ENCODE measurements at places on chromosomes 16 and 17.
A peak's percentile ranks its signal among the peaks of the same experiment; 100 is the strongest.

DNA sequence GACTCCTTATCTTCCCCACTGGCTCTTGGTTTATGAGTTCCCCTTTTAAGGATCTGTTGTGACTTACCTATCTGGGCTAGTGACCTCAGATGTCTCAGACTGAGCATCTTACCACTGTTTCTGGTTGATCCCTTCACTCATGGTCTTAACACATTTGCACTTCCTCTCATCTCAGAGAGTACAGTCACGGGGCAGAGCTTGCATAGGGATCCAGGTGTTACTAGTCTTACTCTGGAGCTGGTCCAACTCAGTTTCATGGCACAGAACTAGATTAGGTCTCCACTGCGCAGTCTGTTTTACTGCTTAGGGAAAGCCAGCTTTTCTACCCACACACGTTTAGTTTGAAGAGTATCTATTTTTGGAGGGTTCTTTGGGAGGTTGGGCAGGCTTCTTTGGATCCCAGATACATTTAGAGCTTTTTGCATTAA lies 10.2 kb downstream of the GABARAPL2 start:
- no peak for DNase-seq

GRCh38 chr17:50532452-50533024 lies at the start of gene EPN3:
Gene EPN3 (plus strand): TSS chr17:50532735. CDS start chr17:50536557, 3,822 bp downstream.
- DNase-seq = no peak

GRCh38 chr16:88623858-88624257 lies 14.5 kb upstream of the IL17C start:
- no peak for DNase-seq

DNA sequence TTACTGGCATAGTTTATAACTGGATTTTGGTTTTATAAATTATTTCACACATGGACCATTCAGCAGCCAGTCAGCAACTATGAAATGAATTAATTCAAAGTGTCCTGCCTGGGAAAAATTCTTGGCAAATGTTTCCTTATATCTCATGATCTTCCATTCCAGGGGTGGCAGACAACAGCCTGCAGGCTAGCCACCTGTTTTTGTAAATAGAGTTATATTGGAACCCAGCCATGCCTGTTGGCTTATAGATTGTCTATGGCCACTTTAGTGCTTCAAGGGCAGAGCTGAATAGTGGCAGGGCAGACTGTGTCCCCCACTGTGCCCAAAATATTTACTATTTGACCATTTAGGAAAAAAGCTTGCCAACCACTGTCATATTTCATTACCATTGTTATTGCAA lies 613.7 kb downstream of the TMEM114 start:
- DNase-seq = no peak

GRCh38 chr16:67967958-67968399 lies 458 bp downstream of the SLC12A4 start:
- no peak for DNase-seq

GRCh38 chr17:8146381-8147140 lies 5.6 kb downstream of the PER1 start:
- no peak for DNase-seq

DNA sequence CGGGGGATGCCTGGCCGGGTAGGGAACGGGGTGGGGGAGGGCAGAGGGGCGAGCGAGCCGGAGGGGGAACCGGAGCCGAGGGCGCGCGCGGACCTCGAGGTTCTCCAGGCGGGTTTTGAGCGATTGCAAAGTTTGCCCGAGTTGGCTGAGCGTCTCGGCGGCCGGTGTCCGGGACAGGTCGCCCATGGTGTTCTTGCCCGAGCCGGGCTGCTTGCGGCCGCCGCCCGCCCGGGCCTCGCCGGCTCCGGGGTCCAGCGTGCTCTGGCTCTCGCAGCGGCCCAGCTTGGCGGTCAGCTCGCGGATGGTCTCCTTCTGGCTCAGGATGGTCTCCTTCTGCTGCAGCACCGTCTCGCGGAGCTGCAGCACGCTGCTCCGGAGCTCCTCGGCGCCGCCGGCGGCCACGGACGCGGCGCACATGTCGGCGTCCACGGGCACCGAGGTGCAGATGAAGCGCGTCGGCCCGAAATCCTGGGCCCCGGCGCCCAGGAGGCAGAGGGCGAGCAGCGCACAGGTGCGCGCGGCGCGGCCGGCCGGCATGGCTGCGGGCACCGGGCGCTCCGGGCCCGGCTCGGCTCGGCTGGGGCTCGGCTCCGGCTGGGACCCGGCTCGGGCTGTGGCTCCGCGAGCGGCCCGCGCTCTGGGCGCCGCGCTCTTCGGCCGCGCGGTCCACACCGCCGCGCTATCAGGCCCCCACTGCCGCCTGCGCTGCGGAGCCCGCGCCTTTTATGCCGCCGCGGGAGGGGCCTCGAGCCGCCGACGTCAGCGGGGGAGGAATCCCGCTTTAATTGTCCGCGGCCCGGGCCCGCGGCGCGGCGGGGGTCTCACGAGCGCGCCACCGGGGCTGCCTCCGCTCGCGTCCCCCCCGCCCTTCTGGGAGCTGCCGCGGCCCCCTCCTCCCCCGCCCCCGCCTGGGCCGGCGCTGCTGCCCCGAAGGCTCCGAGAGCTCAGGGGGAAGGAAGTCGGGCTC lies at the start of gene NPTX1:
Gene NPTX1 (minus strand): TSS at position 698 of the 967 bp plus-strand sequence. CDS start 161 bp downstream, at position 537.
- no peak for DNase-seq

GRCh38 chr17:57984936-57985674 lies 2.9 kb downstream of the VEZF1 start:
- DNase-seq = no peak

GRCh38 chr17:1315891-1316403 lies 36.5 kb downstream of the TRARG1 start:
- DNase-seq = no peak

GRCh38 chr17:81448442-81448841 lies 53.2 kb downstream of the BAHCC1 start:
- no peak for DNase-seq

- no peak for DNase-seq
Observed at GRCh38 chr16:23724785-23725131, 11.7 kb upstream of the ERN2 start.

- DNase-seq = no peak
Observed at GRCh38 chr17:954431-955164, 25.0 kb downstream of the NXN start.

- DNase-seq = no peak
Observed at GRCh38 chr17:40577611-40578065, 12.4 kb upstream of the CCR7 start.

DNA sequence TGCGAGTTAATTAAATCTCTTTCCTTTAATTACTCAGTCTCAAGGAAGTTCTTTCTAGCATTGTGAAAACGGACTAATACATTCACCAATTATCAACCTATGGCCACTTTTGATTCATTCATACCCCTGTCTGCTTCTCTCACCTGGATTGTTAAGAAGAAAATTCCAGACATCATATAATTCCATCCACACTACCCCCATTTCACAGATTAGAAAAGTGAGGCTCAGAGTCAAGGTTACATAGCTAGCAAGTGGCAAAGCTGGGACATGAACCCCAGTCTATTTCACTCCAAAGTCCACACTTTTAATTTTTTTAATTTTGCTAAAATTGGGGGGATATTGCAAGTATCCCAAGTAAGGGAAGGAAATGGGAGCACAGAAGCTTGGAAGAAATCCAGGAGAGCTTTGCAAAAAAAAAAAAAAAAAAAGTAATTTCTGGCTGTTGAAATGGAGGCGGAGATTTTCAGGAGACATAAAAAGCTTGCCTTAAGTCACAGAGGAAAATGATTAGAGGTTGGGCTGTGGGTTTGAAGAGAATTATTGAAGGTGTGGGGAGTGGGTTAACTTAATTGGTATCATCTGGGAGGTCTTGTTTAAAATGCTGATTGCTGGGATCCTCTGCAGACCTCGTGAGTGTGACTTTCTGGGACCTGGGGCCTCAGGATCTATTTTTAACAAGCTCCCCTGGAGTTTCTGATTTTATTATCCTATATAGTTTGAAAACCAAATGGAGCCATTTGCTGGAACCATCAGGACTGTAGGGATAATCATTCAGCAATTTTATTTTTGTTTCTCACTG lies 42.3 kb upstream of the ZKSCAN2 start:
- no peak for DNase-seq

GRCh38 chr16:13680021-13680889 lies 239.7 kb upstream of the ERCC4 start:
- no peak for DNase-seq

- DNase-seq = no peak
Observed at GRCh38 chr17:59617156-59617732, 2.5 kb upstream of the CLTC start.

- DNase-seq = peak; percentile 73
Observed at GRCh38 chr17:50111673-50112655, 16.8 kb downstream of the PDK2 start.

GRCh38 chr16:85557083-85557970 lies 55.8 kb upstream of the GSE1 start:
- no peak for DNase-seq
